ENCODE measurements at places on chromosomes 11 and 22.

GRCh38 chr22:42632096-42632495 is 8.3 kb downstream of the ATP5MGL start:
- no peak for DNase-seq

DNA sequence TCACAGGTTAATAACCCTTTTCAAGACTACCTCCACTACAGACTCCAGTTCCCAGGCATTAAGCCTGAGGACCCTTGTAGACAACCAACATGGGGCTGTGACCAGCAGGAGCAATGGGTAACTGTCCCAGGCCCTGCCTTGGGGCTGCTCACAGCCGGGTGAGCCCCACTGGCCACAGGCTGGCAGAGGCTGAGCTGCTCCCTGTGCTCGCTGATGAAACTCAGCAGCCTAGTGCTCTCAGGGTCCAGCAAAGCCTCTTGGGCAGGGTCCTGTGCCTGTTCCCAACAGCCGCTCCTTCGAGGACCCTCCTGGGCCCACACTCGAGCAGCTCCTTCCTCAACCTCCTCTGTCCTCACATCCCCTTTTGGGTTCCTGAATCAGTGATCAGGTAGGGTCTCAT is 99.8 kb downstream of the VPREB1 start:
- DNase-seq = no peak

GRCh38 chr11:61747192-61747966 is 5.1 kb upstream of the MYRF start:
- DNase-seq = peak; percentile 51

DNA sequence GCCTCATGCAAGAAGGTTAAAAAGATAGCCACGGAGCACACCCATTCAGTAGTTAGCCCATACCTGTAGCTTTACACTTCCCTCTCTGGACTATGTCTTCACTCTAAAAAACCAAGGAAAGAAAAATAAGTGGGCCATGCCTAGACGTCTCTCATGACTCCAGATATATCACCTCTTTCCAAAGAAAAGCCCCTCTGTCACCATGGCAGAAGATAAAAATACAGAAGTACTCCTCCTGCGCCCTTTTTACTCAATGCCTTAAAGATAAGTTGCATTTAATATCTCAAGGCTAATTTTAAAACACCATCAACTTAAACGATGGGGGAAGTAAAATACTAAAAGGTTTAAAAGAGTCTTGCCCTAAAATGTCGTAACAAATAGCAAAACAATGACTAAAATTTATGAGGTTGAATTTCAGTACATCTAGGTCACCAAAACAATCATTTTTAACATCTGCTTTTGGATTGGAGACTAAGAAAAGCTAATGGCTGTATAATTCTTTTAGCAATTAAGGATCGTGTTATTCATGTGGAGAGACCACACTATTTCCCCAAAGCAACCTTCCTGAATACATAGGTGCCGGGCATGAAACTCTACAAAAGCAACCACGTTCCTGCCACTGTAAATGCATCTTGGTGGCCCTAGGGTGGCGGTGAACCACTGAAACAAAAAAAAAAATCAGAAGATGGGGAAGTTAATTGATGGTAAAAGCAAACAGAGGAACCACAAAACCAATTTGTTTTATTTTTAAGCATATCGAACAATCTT is 46.0 kb downstream of the CELF1 start:
- DNase-seq = no peak

DNA sequence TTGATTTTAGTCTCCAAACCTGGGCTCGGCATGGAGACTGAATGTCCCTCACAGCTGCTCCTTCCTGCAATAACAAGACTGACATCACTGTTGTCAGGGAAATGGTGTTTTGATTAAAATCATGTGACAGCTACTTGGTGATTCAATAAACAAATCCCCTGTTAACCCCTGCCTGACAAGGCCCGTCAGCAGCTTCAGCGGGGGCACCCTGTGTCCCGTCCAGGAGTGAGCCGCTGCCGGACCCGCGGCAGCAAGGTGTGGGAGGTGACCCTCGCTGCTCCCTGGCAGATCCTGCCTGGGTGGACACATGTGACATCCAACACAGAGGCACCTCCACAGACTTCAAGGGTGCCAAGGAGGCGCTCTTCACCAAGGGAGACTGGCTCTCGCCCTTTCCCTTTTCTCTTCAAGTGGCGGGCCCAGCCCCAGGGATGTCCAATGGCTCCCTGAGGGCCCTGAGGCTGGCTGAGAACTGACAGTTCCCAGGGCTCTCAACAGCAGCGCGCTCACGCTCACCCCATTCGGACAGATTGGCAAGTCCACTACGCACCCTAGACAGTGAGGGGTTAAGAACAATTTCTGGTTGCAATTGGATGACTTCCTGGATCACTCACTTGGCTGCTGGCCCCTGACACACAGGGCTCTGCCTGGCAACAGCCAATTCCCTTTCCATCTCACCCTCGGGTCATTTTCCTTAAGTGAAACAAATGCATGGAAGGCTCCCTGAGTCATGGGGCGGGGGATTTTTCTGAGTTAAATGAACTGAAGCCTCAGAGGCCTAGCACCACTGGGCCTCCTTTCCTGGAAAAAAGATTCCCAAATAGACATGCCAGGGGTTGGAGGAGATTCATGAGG is 30.7 kb downstream of the PPP2R1B start:
- no peak for DNase-seq

GRCh38 chr11:43975629-43976028 is 33.2 kb downstream of the C11orf96 start:
- DNase-seq = no peak

- no peak for DNase-seq
Measured at GRCh38 chr11:78801161-78801884, 226.7 kb upstream of the NARS2 start.

- DNase-seq = no peak
Measured at GRCh38 chr11:115219376-115219775, 284.8 kb downstream of the CADM1 start.

DNA sequence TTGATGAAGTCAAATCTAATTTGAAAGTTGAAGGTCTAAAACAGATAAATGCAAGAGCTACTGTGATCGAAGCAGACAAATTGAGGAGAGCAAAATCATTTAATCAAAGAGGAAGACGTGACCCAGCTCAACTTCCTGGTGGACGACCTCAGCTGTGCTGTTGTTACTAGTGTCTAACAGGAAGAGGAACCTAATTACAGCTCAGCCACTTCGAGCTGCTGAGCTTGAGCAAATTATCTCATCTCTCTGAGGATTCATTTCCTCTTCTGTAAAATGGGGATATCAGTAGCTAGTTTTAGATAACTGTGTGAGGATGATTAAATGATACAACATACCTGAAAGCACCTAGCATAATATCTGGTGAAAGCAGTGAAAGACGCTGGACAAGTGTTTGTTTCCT is 48.6 kb upstream of the OLFML1 start:
- DNase-seq = peak; percentile 13

DNA sequence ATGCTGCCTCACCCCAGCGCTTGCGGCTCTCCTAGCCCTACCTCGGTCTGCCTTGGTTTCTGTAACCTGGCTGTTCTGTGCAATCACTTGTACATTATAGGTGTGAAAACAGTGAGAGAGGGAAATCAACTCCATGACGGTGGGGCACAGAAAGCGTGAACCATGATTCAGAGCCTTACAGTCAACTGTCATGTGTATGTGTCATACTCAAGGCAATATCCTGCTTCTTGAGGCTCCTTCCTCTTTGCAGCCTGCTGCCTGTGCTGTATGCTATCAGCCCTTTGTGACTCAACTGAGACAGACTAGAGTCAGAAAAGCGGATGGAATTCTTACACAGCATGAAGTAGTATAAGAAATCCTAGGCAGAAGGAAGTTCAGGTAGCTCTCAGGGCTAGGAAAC is 2.1 kb downstream of the NRIP3 start:
- DNase-seq = peak; percentile 82

GRCh38 chr11:4699697-4700435 is 2.2 kb upstream of the OR51E2 start:
- peak; percentile 70 for DNase-seq

DNA sequence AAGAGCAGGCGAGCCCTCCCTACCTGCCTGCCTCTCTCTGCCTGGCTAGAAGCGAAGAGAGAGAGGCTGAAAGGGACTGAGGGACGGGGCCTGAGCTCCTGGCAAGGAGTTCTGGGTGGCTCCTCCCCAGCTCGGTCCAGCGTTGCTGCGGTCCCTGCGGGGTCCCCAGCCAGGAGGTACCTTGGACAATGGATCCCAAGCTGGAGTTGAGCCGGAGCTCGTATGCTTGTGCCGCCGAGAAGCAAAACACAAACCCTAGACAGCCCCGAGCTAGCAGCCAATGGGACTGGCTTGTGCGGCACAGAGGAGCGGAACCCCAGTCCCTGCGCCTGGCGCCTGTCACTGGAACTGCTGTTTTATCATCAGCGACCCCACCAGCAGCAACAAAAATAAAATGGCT is 18.3 kb downstream of the SLC25A18 start:
- DNase-seq = no peak

DNA sequence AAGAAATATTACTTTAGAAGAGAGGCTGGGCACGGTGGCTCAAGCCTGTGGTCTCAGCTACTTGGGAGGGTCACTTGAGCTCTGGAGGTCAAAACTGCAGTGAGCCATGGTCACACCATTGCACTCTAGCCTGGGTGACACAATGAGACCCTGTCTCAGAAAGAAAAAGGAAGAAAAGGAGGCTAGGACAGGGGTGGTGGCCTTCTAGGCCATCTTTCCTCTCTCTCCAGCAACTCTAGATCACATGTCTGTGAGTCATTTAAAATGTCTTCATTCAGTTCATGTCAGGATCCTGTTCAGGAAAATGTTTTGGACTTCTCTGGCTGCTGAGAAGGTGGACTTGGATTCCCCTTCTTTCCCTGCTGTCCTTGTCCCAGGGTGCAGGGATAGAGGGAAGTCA is 53.3 kb downstream of the PPFIA1 start:
- DNase-seq = no peak

GRCh38 chr11:114775875-114776621 is 97.7 kb downstream of the NXPE2 start:
- no peak for DNase-seq

DNA sequence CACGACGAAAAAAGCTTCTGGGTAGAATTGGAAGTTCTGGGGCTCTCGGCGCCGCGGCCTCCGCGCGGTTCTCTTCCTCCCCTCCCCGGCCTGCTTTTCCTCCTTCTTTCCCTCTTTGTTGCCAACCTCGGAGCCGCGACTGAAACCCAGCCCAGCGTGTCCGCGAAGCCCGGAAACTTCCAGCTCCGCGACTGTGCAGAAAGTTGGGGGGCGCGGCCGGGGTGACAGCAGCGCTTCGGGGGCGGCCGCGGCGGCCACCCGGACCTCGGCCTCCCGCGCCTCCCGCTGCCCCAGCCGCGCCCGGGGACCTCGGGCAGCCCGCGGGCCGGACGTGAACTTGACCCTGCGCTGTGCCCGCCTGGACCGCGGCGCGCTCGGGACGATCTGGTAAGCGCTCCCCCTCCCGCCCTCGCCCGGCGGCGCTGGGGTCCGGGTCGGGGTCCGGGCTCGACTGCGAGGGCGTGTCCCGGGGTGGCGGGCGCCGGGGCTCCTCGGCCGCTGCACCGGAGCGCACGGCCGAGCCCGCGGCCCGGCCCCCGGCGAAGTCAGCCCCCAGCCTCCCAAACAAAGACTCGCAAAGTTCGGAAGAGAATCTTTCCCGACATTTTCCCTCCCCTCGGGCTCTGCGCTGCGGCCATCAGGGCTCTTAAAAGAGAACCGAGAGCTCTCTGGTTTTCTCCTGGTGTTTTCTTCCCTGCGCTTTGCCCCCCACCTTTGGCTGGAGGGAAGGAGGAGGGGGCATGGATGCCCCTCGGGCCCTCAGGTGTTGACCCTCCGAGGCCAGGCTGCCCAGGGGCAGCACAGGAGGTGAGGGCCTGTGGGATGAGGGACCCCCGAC is 67.9 kb upstream of the WNT7B start:
- DNase-seq = peak; percentile 22

GRCh38 chr11:9831122-9831521 is 167.2 kb downstream of the SWAP70 start:
- DNase-seq = no peak

All from activated CD4-positive, alpha-beta T cell treated with anti-CD3 and anti-CD28 coated beads, Interleukin-2, Interleukin-6, amounts not matched to agents 100 ng/mL and 50 ng/mL, durations not matched to agents 16 hours and 8 hours (primary cell).